ENCODE measurements at places on chromosomes 1 and 21.

DNA sequence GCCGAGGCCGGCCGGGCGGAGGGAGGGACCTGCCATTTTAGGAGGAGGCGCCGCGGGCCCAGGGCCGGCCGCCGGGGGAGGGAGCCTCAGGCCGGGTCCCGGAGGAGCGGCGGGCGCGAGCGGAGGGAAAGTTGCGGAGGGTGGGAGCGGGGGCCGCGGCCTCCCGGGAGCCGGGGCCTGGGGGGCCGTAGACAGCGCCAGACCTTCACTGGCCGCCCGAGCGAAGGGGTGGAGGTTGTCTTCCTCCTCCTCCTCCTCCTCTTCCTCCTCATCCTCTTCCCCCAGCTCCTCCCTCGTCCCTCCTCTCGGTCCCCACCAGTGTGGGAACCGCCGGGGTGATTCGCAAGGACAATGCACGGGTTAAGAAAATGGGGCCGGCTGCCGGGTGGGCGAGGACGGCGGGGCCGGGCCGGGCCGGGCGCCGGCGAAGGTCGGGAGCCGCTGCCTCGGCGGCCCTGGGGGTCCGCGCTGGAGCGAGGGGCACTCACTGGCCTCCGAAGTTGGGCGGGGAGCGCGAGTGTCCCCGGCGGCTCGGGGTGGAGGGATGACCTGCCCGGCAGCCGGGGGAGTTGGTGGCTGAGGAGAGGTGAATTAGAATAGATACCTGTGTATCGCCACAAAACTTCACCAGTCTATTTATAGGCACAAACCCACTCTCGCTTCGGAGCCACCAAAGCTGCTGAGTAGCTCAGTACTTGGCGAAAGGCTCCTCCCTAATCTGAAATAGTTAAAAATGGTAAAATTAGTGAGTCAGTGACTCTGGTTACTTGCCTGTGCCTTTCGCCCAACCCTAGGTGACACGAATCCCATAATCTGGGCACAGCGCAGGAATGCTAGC is 1.3 kb downstream of the DYRK1A start:
- peak; percentile 21 for DNase-seq

DNA sequence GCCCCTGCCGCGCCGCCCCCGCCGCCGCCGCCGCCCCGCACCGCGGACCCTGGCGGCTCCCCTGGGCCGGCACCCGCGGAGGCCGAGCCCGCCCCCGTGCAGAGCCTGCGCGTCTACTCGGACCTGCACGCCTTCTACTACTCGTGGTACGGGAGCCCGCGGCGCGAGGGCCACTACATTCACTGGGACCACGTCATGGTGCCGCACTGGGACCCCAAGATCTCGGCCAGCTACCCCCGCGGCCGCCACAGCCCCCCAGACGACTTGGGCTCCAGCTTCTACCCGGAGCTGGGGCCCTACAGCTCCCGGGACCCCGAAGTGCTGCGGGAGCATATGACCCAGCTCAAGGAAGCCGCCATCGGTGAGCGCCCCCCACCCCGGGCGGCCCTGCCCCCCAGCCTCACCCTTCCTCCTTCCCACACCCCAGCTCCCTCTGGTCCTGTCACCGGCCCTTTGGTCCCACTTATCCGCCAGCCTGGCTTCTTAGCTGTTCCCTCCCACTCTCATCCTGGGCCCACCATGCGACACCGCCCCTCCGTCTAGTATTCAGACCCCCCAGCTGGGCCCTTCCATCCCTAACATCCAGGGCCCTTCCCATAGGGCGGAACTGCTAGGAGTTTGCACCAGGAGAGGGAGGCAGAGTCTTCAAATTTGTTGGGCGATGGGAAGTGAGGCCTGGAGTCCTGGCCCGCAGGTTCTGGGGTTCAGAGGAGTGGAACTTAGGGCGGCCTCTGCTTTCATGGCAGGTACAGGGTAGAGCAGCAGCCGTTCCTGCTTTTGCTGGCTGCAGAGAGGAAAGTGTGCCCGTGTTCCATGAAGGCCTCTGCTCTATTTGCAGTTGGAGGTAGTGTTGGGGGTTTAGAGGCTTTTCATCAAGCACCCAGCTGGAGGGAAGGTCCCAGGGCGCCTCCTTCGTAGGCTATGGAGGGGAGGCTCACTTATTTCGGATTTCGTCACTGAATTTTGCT is 1.0 kb downstream of the MANEAL start:
- DNase-seq, result peak; percentile 39

- DNase-seq, result peak; percentile 17
Measured at GRCh38 chr1:172451002-172451443, 7.2 kb upstream of the PIGC start.

DNA sequence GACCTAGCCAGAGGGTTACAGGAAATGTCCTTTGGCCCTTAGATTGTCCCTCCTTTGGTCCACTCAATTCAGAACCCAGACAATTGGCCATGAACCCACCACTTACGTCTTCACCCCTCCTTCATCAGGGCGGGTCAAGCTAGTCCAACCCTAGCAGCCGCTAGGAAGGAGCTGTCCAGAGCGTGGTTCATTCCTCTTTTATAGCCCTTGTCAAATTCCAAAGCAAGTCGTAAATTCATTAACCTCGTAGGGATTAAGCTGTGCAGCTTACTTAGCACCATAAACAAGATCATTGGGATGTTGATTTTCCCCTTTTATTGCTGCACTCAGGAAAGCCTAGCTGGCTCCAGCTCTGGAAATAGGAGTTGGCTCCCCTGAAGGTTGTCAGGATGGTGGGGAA is 90.1 kb downstream of the TMEM53 start:
- DNase-seq, result no peak

DNA sequence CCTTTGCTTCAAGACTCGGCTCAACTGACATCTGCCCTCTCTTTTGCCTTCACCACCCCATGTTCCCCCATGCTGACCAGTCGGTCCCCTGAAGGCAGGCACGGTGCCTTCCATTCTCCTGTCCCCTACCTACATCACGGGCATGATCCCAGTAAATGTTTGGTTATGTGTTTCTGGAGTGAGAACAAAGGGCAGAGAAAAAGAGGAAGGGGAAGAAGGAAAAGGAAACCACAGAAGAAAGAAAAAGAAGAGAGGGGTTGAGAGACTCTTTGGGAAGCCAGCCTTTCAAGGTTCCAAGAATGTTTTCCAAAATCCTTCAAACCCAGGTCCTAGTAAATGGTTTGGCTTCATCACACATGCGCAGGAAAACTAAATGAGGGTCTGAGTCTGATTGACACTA is 84.9 kb downstream of the CDC7 start:
- DNase-seq, result no peak

DNA sequence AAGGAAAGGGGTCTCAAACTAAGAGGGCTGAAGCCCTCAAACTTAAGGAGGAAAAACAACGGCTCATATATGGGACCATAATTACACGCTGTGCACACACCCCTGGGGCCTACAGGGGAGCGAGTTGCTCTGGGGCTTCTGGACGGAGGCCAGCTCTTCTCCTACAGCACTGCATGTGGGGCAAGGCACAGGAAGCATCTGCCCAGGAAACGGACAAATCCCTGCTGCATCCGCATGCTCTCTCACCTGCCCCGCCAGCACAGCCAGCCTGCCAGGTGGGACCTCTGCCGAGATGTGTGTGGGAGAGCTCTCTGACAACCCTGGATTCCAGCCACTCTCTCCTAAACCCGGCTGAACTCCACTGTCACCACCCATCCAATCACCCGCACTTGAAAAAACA is 54.1 kb downstream of the MRPL37 start:
- no peak for DNase-seq

DNA sequence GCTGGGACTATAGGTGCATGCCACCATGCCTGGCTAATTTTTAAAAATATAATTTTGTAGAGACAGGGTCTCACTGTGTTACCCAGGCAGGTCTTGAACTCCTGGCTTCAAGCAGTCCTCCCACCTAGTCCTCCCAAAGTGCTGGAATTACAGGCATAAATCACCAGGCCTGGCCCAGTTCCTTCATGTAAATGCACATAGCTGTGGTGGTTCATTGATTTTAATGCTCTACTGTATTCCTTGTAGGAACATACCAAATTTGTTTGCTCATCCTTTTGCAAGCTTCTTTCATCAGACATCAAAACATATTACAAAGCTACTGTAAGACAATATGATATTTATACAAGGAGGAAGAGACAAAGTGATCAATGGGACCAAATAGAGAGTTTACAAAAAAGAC is 237.5 kb upstream of the ESRRG start:
- no peak for DNase-seq

- DNase-seq, result peak; percentile 97
Measured at GRCh38 chr1:182699393-182700350, 15.3 kb upstream of the RGS8 start.

GRCh38 chr21:38773099-38774061 is 32.3 kb upstream of the ETS2 start:
- no peak for DNase-seq

DNA sequence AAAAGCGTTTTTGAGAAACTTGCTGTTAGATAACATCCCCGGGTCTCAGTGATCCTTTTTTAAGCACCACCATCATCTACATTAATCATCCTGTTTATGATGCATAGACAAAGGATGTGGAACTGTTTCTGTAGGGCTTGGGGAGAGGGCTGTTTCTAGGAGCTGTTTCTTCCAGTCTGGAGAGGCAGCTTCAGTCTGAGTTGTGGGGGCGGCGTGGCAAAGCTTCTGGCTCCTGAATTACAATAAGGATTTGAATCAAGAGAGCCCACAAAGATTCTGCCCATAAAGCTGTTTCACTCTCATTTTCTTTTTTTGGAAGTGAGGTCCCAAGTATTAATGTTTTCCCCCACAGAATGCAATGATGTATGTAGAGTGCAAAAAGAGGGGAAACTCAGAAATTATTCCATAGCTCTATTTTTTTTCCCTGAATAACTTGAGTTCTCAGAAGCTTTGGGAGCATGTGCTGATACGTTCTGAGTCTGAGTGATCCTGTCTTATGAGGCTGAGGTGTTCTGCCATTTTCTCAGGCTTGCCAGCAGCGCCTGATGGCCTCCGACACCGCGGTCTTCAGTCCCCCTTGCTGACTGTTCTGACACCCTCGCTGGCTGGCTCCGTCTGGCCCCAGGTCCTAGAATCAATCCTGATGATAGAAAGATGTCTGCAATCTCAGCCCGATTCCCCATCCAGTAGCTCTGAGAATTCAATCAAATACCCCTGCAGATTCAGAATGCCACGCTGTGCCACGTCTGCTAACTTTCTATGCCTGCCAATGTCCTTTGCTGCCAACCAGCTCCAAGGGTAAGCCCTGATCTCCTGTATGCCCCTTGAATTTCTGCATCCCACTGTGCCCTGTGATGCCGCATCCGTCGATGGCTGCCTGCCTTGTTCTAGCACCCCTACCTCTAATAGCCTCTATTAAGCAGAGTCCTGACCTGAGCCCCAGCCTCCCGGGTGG is 92.4 kb upstream of the AKT3 start:
- DNase-seq, result no peak

- no peak for DNase-seq
Measured at GRCh38 chr1:222845763-222846162, 30.9 kb downstream of the DISP1 start.

DNA sequence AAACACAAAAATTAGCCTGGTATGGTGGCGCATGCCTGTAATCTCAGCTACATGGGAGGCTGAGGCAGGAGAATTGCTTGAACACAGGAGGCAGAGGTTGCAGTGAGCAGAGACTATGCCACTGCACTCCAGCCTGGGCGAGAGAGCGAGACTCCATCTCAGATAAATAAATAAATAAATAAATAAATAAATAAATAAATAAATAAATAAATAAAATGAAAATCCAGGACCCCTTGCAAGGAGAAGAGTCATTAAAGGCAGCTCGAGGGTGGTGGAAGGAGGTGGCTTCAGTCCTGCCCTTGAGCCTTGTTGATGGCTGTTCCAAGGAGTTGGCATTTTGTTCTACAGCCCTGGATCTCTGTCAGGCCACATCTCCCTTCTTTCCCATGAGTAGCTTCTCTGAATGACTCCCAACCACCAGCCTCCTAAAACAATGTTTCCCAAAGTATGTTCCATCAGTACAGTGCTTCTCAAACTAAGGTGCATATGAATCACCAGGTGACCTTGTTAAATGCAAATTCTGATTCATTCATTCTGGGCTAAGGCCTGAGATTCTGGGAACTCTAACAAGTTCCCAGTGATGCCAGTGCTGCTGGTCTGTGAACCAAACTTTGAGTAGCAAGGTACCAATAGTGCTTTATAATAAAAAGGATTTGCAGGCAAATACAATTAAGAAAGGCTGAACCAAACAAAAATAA is 99.0 kb downstream of the KCNN3 start:
- no peak for DNase-seq

DNA sequence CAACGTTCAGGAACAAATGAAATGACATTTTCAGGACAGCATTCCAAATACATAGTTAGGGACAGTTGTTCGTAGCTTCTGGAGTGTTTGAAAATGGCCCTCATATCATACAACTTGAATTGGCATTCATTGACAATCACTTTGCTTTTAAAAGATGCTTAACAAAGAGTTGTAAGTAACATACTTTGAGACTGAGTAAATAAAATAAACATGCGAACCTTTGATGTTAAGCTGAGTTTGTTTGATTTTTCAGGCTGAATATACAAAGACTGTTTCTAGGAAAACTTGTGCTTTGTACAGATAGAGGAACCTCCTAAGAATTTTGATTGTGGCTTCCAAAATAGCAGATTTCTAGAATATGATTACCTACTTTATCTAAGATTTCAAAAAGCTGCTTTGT is 45.3 kb downstream of the ITSN1 start:
- no peak for DNase-seq
